ENCODE measurements at places on chromosomes 5 and 9. TPM values are rescaled to one million over a fixed set of nuclear protein-coding genes. Genes with fewer than 3 reads are reported as not detected.

- DNase-seq: no peak
Observed at GRCh38 chr5:80125962-80126480, 90.9 kb downstream of the THBS4 start.

GRCh38 chr5:169656125-169656901 lies 19.2 kb downstream of the DOCK2 start:
- no peak for DNase-seq

GRCh38 chr5:102231693-102232619 lies 64.1 kb downstream of the SLCO4C1 start:
- no peak for DNase-seq

- no peak for DNase-seq
Observed at GRCh38 chr9:77957652-77958051, 74.0 kb downstream of the GNAQ start.

- no peak for DNase-seq
Observed at GRCh38 chr5:27144456-27144855, 106.1 kb upstream of the CDH9 start.

The AK8 gene
- 1.3 TPM for total RNA-seq

- DNase-seq: no peak
Observed at GRCh38 chr5:115599502-115599901, 2.8 kb downstream of the TICAM2 start.

DNA sequence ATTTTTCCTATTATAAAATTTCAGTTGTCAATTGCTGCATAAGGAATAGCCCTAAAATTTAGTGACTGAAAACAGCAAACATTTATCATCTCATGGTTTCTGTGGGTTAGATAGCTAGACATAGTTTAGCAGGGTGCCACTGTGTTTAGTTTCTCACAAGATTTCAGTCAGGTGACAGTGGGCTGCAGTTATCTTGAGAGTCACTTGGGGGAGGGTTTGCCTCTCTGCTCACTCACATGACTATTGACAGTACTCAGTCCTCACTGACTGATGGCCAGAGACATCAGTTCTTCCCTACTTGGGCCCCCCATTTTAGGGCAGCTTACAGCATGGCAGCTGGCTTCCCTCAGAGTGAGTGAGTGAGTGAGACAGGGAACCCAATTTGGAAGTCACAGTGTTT lies 42.0 kb downstream of the PBX3 start:
- DNase-seq: no peak

The BNC2 gene
- total RNA-seq: 4.5 TPM

The LEAP2 gene
- total RNA-seq: 2.9 TPM

GRCh38 chr9:10260501-10260900 lies 352.3 kb downstream of the PTPRD start:
- no peak for DNase-seq

GRCh38 chr9:80707120-80707519 lies 982.2 kb downstream of the TLE1 start:
- no peak for DNase-seq
